ENCODE measurements at places on chromosomes 4 and X.

DNA sequence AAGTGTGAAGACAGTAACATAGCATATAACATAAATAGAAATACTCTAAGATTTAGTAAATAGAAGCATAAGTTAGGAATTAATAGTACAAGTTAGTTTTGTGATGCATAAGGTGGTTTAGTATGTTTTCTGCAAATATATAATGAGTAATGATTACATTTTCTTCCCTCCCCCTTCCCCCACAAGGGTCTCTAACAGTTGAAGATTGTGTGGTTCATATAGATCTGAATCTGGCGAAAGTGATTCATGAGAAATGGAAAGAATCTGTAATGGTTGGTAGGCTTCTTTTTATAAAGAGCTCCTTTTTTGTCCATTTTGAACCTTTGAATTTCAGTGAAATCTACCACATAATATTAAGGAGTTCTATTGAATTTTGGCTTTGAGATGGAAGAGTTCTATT lies 66.3 kb downstream of the N4BP2 start:
- DNase-seq = no peak

GRCh38 chr4:107131295-107131694 lies 95.2 kb upstream of the DKK2 start:
- DNase-seq = no peak

- no peak for DNase-seq
Observed at GRCh38 chr4:83240379-83240875, 44.2 kb downstream of the COQ2 start.

GRCh38 chrX:153887385-153887784 lies 1.4 kb upstream of the L1CAM start:
- no peak for DNase-seq

DNA sequence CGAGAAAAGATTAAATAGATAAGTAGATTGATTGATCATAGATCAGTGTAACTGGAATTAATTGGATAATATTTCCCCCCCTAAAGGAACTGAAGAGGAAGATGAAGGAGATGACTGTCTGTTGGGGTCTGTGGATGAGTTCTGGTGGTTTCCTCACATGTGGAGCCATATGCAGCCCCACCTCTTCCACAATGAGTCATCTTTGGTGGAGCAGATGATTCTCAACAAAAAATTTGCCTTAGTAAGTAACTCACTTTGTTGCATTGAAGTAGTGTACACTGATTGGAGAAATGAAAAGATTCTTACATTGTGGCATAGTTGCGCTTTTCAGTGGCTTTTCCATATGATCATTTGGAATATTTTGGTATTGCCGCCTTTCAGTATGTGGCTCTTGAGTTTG lies 80.4 kb downstream of the NDST3 start:
- DNase-seq = no peak

GRCh38 chrX:110252711-110253110 lies 65.2 kb downstream of the AMMECR1 start:
- DNase-seq = no peak

- DNase-seq = no peak
Observed at GRCh38 chr4:73429826-73430587, 6.0 kb upstream of the AFP start.

DNA sequence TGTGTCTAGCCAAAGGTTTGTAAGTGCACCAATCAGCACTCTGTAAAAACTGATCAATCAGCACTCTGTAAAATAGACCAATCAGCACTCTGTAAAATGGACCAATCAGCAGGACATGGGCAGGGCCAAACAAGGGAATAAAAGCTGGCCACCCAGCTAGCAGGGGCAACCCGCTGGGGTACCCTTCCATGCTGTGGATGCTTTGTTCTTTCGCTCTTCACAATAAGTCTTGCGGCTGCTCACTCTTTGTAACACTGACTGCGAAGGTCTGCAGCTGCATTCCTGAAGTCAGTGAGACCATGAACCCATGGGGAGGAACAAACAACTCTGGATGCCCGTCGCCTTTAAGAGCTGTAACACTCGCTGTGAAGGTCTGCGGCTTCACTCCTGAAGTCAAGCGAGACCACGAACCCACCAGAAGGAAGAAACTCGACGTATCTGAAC lies 14.3 kb downstream of the HNRNPDL start:
- no peak for DNase-seq

DNA sequence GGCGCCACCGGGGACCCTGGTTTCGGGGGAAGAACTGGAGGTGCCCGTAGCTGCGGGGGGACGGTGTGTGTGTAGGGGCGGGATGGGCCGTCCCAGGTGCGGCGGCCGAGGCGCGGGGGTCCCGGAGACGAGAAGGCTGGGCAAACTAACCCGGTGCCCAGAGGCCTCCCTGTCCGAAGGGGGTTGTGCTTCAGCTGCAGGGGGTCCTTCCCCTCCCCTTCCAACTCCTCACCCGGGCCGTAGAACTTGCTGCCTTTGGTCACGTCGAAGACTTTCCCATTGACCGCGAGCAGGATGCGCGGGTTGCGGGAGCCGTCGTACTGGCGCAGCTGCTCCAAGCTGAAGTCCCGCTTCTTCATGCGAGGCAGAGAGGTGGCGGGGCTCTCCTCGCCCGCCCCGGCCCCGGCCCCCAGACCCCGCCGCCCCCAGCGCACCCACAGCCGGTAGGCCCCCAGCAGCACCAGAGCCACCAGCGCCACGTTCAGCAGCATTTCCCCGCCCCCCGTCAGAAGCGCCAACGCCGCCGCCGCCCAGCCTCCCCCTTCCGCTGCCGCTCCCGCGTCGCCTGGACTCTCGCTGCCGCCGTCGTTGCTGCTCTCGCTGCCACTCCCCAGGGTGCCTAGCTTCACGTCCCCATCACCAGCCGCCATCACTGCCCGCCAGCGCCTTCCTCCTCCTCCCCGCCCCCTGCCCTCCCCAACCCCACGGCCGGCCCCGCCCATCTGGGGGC lies at the start of gene PGRMC2:
Gene PGRMC2, minus strand, starts transcription at position 673 of the 730 bp plus-strand sequence. Its CDS starts 23 bp downstream, at position 650.
- no peak for DNase-seq

- DNase-seq = no peak
Observed at GRCh38 chrX:10783451-10783995, 163.1 kb upstream of the MID1 start.

GRCh38 chr4:61225656-61226055 lies 25.5 kb downstream of the ADGRL3 start:
- DNase-seq = no peak

- no peak for DNase-seq
Observed at GRCh38 chrX:149506349-149506748, 1.2 kb upstream of the IDS start.

- DNase-seq = no peak
Observed at GRCh38 chr4:8544282-8544681, 35.9 kb upstream of the GPR78 start.

DNA sequence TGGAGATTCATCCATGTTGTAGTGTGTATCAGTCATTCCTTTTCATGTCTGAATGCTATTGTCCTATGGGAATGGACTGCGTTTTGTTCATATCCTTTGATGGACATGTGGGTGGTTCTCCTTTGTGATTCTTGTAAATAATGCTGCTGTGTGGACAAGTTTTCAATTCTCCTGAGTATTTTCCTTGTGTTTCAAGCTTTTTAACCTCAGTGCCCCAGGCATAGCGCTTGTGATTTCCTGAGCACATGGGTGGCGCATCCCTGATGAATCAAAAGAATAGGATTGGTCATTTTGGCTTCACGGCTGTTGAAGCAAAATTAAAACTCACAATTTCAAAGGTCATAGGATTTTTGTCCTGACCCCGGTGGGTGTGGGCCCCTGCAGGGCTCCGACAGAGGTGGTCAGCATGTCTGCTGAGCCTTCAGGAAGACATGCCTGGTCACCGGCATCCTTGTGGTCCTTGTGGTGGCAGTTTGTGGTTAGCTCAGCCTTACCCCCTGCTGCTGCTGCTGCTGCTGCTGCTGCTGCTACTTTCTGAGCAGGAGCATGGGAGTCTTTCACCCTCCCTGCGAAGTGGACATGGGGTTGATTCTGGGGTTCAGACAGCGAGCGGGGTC lies 30.0 kb downstream of the SHROOM2 start:
- DNase-seq = no peak

DNA sequence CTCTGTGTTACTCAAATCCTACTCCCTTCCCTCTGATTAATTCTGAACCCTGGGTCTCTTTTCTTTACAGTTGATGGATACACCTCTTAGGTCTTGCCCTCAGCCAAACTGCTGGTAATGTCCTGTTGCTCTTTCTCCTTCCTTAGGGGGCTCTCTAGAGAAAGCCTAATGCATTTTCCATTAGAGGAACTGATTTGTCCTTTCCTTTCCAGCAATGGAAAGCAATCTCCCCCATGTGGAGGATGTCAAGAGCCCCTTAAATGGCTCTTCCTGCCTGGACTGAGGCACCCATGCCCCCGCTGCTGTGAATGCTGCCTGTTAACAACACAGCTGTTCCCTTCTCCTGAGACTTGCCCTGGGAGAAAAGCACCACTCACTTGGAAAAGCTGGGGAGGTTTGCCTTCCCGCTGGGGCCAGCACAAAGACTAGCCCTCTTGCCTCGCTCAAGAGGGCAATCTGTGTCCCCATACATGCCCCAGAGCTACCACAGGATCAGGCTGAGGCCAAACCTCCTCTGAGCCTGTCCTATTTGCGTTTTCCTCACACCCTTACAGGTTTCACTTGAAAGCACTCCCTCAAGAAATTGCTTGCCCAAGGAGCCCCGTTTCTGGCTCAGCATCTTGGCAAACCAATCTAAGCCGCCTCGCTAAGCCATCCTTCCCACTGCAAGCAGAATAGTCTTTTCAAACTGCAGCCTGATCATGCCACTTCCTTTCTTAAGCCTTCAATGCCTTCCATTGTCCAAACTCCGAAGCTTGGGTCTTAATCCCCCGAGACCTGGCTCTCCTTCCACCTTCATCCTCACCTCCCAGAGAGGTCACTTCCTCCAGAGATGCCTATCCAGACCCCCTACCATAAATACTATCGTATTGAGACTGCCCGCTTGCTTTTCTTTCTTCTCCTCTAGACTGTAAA lies 23.2 kb upstream of the SMIM20 start:
- DNase-seq = no peak

- no peak for DNase-seq
Observed at GRCh38 chr4:24693636-24694035, 101.7 kb upstream of the SOD3 start.

All from HS-27A (cell line).